ENCODE measurements at places on chromosomes 5 and 9.

GRCh38 chr5:146068206-146068605, 37.2 kb downstream of the PLAC8L1 start:
- DNase-seq: no peak

DNA sequence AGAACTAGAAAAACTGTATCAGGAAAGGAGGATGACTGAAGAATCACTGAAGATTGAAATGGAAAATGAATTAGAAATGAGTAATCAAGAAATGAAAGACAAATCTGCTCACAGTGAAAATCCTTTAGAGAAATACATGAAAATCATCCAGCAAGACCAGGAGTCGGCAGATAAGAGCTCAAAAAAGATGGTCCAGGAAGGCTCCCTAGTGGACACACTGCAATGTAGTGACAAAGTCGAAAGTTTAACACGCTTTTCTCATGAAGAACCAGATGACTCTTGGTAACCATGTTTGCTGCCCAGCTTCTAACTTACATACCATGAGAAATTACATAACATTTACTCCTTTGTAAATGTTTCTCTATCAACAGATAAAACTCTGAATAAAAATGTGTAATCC, 37.1 kb downstream of the CPLANE1 start:
- DNase-seq: no peak

- no peak for DNase-seq
Observed at GRCh38 chr9:124075761-124076160, 64.2 kb downstream of the LHX2 start.

- no peak for DNase-seq
Observed at GRCh38 chr9:107268560-107268959, 14.5 kb upstream of the RAD23B start.

- no peak for DNase-seq
Observed at GRCh38 chr9:114185570-114186490, 30.5 kb downstream of the COL27A1 start.

DNA sequence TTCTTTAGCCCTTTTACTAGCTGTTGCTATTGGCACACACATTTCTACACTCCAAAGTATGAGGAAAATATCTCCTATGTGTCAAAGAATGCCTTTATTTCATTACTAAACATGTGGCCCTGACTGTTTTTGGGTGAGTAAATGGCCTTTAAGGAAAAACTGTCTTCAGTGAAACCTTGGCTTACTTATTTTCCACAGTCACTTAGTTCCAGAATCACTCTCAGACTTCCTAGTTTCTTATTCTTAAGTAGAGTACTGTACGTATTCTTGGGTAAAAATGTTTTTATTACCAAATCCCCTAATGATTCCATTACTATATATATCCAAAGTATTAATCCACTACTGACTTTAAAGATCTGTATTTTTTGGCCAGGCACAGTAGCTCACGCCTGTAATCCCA, 27.5 kb downstream of the ERP44 start:
- no peak for DNase-seq

DNA sequence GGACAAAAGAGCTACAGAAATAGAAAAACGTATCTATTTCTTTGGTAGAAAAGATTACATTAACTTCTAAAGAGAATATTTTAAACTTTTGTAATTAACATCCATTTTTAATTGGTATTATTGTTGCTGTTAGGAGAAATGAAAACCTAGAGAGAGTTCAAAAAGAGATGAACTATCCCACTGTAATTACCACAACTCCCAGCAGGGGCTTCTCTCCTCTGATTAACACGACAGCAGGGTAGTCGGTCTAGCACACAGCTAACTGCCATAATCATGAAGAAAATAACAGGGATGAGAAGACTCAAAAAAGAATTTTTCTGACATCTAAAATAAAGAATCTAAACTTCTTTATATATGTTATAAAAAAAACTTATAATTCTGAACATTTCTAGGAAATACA, 86.2 kb upstream of the CDH9 start:
- peak; percentile 39 for DNase-seq

DNA sequence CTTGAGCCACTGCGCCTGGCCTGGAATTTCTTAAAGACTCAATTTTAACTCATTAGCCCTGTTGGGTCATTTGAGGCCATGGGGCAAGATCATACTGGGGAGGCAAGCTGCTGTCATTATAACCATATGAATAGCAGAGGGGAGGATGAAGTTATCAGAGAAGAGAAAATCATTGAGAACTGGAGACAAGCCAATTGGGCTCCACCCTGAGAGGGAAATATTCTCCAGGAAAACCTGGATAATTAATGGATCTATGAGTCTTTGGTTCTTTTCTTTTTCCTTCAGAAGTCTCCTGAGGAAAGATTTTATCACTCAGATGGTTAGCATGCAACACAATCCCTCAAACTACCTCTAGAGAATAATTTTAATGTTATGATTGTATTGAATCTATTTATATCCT, 569.6 kb upstream of the TUSC1 start:
- DNase-seq: peak; percentile 78

DNA sequence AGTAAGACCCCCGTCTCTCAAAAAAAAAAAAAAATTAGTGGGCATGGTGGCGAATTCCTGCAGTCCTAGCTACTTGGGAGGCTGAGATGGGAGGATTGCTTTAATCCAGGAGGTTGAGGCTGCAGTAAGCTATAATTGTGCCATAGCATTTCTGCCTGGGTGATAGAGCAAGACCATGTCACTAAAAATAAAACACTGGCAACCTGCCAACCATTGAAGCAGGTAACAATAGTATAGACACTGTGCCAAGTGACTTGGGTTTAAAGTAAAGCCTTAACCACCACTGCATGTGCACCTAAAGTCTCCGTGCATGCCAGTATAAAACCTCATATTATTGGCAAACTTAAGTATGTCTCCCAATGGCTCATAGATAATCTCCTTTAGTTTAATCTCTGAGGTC, 3.4 kb upstream of the APBA1 start:
- no peak for DNase-seq

DNA sequence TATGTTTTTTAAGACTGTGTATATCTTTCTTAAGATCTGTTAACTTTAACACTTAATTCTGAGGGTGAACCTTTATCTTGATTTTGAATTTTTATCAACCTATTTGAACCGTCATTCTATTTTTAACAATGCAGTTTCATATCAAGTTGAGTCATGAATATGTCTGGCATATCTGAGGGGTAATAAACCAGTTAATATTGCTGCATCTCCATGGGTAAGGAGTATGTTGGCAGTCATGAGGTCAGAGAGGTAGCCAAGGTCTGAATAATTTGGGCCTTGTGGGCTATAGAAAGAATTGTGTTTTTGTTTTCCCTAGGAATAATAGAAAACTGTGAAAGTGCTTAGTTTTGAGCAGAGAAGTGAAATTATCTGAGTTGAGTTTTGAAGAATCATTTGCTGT, 419.0 kb downstream of the PLK2 start:
- no peak for DNase-seq

DNA sequence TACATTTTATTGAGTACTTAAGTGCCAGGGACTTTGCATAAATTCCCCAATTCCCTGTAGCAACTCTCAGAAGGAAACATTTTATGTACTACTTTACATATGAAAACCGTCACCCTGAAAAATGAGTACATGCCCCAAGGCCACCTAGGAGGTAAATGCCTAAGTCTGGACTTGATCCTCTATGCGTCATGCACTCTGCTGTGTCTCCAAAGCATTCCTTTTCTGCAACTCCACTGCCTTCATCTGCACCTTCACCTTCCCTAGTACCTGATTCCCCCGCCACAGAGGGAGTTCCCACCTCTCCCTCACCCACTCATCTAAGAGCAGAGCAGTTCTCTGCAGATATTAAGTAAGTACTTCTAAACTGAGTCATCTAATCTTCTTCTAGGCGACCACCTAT, 75.2 kb upstream of the HRH2 start:
- DNase-seq: no peak

- no peak for DNase-seq
Observed at GRCh38 chr5:125137535-125137934, 391.1 kb upstream of the ZNF608 start.

DNA sequence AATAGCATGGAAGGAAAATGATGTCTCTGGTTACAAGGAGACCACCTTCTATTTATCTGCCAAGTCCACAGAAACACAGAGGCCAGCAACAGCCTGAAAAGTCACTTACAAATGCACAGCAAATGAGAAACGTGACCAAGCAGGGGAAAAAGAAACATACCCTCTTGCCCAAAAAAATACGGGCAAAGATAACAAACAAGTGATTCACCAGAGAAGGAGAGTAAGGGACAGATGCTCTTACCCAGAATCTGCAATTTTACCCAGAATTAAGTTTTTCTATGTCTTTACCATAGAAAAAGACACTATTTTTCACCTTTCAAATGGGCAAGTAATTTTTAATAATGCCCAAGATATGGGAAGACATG, 28.1 kb downstream of the CAMSAP1 start:
- DNase-seq: no peak

DNA sequence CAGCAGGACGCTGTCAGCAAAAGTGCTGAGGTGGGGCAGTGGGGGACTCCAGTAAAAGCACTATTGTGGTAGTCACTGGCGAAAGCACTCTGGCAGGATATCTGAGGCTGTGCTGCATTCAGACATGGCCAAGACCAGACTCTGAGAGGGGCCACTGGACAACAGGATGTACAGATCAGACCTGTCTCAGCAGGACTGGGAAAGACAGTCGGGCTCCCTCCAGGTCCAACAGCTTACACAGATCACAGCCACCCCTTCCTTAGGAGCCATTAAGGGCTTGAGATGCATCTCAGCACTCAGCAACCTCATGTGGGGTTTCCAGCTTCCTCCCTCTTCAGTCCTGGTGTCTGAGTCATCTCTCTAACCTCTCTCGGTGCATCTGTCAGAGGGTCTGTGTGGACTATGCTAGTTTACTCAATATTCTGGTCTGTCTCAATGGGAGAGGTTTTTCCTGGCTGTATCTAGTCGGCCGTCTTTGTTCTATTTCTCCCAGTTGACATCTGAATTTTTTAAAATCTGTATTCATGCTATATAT, 154.5 kb downstream of the CWC27 start:
- peak; percentile 70 for DNase-seq

DNA sequence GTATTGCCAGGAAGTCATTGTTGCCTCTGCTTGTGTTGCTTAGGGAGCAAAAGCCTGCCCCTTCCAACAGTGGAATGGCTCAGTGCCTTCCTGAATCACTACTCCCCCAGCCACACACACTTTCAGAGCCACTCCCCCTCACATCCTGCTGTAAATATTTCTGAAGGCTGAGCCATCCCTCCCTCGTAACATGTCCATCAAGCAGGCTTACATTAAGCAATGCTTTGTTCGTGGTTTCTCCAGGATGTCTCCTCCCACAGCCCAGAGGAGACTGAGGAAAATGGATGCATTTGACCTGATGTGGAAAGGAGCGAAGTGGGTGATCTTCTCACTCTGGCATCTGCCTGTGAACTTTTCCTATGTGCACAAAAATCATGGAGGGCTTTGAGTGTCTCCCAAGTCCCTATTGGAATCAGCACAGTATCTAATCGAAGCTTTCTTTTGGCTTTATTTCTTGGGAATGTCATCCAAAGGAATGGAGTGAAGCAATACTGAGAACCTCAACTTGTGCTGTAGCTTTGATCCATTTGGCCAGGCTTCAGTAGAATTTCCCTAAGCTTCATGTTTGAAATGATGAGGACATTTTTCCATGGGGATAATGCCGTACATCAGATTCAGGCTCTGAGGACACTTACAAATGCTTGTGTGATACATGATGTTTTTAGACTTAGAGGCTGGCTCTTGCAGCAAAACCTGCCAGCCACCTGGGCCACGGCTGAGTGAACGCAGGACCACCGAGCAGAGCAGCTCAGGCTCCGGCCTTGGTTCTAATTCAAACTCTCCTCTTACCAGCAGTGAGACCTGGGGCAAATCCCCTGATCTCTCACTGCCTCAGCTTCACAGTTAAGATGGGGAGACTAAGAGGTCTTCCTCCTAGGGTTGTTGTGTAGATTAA, 389.1 kb downstream of the ENC1 start:
- DNase-seq: peak; percentile 98

- DNase-seq: no peak
Observed at GRCh38 chr9:12095931-12096330, 597.3 kb upstream of the TYRP1 start.

DNA sequence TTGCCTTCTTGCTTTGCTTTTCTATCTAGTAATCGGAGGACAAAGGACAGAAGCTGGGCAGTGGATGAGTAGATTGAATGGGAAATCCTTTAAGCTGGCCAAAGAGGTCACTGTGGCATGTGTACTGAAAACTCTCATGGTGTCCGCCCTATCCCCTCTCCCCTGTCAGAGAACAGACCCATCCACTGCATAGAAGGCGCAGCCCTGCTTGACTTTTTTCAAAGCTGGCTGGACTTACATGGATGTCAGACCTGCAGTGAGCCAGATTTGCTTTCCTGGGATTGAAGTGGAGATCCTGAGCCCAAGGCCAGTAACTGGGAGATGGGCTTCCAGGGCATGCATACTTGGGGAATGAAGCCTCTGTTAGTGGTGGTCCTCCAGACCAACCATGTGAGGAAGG, 329.5 kb downstream of the TRPM3 start:
- no peak for DNase-seq

DNA sequence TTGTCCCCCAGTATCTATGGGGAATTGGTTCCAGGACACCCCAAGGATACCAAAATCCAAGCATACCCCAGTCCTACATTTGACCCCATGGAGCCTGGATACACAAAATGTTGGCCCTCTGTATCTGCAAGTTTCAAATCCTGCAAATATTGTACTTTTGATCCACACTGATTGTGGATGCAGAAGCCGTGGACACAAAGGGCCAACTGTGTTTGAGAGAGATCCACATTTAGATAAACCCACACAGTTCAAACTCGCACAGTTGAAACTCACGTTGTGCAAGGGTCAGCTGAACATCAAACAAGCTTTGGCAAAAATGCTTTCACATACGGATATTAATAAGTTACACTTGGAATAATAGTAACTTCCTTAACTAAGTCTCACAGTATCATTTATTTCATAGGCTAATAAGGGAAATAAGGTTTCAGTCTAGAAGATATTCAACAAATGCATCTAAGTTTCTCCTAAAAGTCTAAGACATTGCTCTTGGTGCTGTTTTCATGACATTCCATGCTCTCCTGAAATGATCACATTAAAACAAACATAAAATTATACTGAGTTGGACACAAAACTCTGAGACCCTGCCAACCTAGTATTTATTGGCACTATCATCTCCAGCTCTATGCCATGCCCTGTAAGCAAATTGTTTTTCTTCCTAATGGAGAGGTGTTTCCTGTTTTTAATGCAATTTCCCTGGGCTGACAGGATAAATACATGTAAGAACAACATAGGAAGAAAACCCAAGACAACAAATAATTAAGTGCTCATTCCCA, 32.3 kb downstream of the ACTL7A start:
- no peak for DNase-seq

GRCh38 chr5:35367526-35367925, 137.2 kb upstream of the PRLR start:
- no peak for DNase-seq

DNA sequence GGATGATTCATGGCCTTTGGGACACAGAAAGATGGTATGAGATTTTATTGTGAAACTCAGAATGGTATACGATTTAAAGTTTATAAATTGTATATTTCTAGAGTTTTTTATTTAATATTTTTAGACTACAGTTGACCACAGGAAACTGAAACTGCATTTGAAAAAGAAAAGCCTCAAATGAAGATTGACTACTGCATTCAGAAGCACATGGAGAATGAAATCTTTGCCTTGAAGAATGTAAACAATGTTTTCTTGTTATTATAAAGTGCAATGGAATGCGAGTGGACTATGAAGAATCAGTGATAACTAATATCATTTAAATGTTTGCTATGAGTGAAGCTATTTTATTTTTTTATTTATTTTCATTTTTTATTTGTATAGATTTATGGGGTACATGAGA, 169.1 kb upstream of the CDH18 start:
- DNase-seq: peak; percentile 27

- DNase-seq: peak; percentile 57
Observed at GRCh38 chr5:40437452-40437861, 242.3 kb upstream of the PTGER4 start.
